ENCODE measurements at places on chromosomes 16 and 17.
A peak's percentile ranks its signal among the peaks of the same experiment; 100 is the strongest.

DNA sequence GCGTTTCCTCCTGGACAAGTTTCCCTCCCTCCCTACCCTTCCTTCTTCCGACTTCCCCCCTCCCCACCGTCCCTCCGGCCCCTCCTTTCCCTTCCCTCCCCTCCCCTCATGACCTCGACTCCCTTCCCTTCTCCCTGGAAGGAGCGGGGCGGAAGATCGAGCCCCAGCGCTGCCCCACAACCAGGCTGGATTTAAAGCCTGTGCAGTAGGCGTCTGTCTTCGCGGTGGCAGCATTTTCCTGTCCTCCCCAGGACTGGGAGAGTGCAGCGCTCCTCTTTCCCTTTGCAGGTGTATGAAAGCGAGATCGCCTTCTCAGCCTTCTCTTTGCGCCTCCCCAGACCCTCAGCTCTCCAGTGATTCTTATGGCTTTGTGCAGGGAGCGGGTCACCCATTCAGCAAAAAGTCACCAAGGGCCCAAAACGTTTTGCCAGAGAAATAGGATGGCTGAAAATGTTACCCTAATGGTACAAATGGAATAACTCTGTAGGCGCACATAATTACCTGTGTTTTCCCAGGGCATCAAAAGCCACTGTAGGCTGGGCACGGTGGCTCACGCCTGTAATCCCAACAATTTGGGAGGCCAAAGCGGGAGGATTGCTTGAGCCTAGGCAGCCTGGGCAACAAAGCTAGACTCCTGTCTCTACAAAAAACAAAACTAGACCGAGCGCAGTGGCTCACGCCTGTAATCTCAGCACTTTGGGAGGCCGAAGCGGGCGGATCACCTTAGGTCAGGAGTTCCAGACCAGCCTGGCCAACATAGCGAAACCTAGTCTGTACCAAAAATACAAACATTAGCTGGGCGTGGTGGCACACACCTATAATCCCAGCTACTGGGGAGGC lies 40.8 kb downstream of the SLFN12L start:
- DNase-seq = no peak

GRCh38 chr16:81012974-81013373 lies 6.0 kb downstream of the CENPN start:
- DNase-seq = no peak

- DNase-seq = peak; percentile 77
These were observed 14.9 kb upstream of the STAT3 start for GRCh38 chr17:42403150-42403549.

DNA sequence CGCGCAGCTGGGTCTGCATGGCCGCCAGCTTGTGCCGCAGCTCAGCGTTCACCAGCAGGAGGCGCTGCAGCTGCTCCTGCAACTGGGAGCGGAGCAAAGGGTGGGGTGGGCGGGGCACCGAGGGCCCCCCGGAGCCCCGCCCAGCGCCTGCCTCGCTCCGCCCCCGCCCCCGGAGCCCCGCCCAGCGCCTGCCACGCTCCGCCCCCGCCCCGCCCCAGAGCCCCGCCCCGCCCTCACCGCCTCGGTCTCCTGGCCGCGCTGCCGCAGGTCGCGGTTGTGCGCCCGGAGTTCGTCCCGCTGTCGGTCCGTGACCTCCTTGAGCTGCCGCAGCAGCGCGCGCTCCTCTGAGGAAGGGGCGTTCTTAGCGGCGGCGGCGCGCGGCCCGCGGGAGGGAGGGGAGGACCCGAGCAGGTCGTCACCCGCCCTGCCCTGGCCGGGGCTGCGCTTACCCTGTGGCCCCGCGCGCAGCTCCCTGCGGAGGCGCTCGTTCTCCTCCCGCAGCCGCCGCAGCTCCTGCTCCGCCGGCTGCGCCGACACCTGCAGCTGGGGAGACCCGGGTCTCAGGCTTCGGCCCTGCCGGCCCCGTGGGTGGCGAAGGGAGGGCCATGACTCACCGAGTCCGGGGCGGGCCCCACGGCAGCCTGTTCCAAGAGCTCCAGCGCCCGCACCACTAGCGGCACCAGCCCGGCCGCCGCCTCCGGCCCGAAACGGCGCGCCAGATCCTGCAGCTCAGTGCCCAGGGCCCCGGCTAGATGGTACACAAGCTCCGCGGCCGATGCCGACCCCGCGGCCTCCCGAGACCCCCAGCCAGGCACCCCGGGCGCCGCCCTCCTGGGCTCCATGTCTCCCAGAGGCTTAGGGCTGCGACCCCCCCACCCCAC lies 463 bp downstream of the RILP start:
- peak; percentile 95 for DNase-seq

DNA sequence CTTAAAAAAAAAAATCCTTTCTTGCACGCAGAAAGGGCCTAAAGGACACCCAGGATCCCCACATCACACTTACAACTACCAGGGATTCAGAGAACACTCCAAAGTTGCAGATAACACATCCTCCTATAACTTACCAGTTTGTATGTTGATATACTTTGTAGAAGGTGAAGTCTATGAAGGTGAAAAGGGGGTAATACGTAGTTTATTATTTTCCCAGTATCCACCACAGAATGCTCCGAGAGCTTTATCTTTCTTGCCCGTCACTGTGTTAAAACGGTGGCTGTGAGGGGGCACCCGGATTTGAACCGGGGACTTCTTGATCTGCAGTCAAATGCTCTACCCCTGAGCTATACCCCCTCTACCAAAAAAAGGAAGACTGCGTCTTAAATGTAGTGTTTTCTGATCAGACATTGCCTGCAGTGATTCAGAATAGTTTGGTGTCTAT lies 7.9 kb upstream of the RPL23 start:
- peak; percentile 37 for DNase-seq

DNA sequence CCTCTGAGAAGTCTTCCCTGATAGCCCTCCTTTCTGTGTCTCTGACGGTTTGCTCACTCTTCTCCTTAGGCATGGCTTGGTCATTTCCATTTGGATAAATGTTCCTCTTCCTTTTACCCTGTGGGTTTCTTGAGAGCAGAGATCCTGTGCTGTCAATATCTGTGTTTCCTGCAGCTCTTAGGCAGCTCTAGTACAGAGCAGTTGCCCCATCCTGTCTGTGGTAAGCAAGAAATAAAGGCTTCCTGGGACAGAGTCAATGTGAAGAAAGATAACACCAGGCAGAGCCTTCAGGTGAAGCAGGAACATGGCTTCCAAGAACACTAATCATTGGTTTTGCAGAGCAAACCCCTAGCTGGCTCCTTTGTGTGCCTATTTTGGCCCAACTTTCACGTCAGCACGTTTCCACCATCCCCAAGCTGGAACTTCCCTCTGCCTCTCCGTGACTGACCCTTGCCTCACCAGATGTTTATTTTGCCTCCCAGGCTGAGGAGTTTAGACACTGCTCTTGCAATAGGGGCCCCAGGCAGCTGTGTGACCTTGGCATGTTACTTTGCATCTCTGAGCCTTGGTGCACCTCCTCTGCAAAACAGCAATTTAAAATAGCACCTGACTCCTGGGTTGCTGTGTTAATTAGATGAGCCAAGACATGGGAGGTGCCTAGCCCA lies 49.6 kb upstream of the SIAH1 start:
- DNase-seq = no peak

DNA sequence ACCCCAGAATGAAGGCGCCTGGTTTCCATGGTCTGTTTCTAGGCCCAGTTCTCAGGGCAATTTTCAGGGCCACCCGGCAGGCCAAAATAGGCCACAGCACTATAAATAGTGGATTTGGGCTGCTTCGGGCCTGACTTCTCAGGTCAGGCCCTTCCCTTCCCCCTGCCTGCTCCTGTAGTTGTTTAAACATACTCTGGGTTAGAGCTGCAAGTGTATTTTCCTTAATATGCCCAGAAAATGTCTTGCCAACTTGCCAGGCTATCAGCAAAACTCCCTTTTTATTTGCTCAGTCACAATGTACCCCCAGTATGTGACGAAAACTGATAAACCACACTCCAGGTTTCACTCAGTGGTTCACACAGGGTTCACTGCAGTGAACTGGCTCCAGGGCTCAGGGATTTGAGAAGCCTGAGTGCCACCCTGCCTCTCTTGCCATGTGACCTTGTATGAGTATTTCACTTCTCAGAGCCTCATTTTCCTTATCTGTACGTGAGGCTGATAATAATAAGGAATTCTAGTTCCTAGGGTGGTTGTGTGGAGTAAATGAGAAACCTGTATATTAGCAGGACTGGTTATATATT lies 76.5 kb downstream of the GPRC5B start:
- DNase-seq = peak; percentile 23

DNA sequence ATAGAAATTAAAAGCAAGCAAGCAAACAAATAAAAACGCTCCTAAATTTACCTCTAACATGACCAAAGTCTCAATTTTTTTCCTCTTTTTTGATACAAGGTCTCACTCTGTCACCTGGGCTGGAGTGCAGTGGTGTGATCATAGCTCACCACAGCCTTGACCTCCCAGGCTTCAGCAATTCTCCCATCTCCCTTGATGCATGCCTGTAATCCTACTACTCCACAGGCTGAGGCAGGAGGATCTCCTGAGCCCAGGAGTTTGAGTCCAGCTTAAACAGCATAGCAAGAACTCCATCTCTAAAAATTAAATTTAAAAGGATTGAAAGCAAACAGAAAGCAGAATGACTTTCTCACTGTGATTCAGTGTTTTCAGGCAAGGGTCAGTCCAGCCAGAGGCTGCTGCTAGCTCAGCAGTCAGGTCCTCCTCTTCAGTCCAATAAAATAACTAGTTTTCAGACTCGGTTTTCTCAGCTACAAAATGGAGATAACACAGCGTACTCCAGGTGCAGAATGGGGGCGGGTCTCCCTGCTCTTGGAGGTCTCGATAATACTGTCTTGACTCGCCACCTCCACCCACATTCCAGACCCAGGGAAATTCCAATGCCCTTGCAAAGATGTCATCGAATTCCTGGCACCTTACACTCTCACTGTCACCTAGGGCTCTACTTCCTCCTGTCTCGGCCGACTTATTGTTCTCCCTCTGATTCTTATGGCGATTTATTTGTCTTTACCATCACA lies 20.7 kb upstream of the MRTFB start:
- DNase-seq = no peak

DNA sequence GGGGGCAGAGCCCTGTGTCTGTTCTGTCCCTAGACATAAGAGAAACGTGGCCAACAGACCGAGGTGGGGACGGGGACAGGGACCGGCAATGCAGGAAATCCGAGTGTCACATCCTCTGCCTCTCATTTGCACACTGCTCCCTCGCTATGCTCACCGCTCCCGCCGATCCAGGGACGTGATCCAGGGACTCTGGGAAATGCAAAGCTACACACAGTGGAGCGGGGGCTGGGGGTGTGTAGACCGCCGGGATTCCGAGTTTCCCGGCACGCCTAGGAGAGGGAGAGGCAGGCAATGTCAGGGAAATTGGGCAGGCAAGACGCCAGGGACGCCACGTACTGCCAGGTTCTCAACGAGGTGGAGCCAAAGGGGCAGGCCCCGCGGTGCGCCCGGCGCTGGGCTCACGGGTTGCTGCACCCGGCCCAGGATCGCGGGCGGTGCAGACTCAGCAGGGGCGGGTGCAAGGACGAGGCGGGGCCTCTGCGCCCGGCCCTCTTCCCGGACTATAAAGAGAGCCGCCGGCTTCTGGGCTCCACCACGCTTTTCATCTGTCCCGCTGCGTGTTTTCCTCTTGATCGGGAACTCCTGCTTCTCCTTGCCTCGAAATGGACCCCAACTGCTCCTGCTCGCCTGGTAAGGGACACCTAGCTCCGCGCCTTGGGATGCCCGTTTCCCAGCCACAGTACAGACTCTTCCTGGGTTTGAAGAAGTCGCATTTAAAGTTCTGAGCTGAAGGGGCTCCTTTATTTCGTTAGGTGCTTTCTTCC lies at the start of gene MT1X:
MT1X (plus strand) TSS at position 532 of the 764 bp plus-strand sequence; CDS start at position 603, 71 bp downstream.
- DNase-seq = peak; percentile 96

- DNase-seq = no peak
These were observed 162.0 kb downstream of the NTN1 start for GRCh38 chr17:9183306-9183705.
